Effector CD4-positive, alpha-beta T cell (primary cell): ENCODE measurements at places on chromosomes 3 and 15.

DNA sequence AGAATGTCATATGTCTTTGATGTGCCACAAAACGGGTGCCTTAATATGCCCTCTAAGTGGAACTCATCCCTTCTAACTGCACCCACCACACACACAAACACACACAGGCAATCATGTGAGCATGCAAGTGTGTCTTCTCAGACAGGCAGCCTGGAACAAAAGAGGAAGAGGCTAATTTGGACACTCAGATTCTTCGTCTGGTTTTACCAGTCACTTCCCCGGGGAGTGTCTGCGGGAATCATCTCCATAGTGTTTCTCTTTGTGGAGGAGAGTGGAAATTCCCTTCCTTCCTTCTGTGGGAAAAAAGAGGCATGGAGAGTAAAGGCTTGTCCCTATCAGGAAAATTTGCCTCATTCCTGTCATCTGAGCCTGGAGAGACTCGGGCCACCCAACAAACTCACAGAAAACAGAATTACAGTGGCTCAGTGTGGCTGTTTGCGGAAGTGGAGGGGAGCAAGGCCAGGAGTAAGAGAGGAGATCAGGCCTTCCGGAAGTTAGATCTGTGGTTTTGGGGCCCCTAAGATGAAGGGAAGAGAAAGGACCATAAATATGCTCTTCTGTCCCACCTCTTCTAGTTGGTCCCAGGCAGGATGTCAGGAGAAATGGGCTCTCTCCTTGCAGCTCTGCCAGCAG is 212.6 kb upstream of the SEMA6D start:
- no peak for DNase-seq

GRCh38 chr3:191373327-191373726 is 43.0 kb upstream of the UTS2B start:
- no peak for DNase-seq

DNA sequence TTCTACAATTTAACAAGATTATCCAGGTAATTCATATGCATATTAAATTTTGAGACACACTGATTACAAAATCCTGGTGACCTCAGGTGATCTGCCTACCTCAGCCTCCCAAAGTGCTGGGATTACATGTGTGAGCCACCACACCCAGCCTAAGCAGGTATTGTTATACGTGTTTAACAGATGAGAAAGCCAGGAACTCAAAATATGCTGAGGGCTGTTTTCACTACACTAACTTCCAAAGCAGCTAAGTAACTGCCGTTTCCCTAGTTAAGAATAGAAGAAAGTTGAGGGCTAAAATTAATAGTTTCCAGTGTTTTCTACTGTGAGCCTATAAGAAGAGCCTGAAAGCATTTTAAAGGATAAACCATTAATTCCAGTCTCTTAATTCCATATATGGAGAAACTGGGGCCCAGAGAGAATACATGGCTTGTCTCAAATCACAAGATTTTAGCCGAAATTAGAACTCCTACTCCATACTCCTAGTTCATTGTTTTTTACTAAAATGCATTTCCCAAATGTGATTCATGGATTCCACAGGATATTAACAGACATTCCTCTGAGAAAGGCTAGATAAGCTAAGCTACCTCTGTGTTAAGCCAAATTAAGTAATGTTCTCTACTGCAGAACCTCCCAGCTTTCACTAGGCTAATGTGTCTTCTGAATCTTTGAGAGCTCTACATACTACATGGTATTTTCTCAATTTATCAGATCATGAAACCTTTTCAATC is 17.0 kb upstream of the AVEN start:
- no peak for DNase-seq

DNA sequence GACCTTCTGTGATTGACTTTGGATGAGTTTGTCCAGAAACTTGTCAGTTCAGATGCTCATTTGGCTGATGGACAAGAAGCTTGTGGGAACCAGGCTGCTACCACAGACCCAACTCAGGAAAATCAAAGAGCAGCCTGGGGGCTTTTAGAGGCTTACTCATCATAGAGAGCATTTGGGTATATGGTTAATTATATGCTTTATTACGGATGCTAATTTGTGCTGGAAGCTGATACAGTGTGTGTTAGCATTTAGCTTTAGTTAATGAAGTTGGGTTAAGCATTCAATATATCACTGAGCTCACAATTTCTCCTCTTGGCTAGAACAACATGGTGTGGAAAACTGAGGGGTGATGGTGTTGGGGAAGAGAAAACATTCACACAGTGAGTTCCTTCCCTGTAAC is 664.2 kb upstream of the CFAP20DC start:
- no peak for DNase-seq

DNA sequence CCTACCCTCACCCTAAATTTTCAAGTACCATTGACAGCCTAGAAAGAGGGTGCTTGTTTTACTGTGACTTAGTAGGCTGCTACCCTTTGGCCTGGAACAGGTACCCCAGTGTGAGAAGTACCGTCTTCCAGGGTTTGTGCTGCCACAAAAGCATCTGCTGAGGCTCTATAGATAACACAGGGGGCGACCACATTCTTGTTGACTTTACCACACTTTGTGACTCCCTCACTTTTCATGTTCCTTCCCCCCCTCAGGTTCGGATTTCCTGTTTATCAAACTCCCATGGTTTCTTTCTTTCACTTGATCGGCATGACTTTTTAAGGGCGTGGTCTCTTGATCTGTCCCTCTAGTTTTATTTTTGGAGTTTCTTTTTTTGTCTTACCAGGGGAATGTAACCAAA is 23.5 kb downstream of the EXOG start:
- DNase-seq: no peak

DNA sequence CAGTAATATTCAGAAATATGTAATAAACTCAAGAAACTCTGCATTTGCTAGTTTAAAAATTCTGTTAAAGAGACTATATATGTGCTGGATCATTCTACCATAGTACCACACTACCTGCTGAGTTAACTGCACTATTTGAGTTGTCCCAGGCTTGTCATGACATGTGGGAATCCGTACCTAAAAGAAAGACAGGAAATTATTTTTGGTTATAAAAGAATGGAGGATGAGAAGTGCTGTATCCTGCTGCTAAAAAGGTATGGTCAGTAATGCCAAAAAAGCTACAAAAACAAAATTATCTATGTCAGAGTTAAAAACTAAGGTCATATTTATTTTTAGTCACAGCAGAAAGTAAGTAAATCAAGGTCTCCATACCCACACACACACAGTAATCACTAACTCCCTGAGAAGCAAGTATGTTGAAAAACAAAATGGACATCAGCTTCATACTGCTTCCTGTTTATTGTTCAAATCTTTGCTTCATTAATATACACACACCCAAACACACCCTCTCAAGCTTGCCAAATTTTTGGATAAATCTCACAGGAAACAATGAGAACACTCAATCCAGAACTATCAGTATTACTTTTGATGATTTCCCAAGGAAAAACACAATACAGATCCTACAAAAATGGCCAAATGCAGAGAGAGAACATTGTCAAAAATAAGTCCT is 33.7 kb downstream of the DENND6A start:
- no peak for DNase-seq

DNA sequence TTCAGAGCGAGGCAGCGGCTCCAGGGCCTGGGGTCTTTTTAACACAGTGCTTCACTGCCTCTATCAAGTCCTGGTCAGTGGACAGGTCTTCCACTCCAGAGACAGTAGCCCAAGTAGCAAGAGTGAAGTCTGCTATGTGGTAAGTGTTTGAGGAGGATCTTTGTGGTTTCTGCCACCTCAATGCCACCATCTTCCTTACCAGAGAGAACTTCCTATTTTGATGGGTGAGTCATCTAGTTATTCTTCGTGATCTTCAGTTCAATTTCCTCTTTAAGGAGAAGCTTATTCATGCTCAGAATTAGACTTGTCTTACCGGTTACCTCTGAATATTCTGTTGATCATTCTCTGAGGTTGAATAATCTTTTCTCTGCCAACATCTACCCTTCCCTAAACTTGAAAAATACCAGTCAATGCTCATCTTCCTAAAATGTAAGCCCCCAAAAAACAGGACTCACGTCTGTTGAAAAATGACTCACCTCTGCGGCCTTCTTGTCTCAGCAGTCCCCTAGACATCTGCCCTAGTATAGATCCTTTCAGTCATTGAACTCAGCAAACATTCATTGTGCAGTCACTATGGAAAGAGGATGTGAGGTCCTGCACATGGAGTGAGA is 32.2 kb upstream of the BCL6 start:
- peak; percentile 7 for DNase-seq

DNA sequence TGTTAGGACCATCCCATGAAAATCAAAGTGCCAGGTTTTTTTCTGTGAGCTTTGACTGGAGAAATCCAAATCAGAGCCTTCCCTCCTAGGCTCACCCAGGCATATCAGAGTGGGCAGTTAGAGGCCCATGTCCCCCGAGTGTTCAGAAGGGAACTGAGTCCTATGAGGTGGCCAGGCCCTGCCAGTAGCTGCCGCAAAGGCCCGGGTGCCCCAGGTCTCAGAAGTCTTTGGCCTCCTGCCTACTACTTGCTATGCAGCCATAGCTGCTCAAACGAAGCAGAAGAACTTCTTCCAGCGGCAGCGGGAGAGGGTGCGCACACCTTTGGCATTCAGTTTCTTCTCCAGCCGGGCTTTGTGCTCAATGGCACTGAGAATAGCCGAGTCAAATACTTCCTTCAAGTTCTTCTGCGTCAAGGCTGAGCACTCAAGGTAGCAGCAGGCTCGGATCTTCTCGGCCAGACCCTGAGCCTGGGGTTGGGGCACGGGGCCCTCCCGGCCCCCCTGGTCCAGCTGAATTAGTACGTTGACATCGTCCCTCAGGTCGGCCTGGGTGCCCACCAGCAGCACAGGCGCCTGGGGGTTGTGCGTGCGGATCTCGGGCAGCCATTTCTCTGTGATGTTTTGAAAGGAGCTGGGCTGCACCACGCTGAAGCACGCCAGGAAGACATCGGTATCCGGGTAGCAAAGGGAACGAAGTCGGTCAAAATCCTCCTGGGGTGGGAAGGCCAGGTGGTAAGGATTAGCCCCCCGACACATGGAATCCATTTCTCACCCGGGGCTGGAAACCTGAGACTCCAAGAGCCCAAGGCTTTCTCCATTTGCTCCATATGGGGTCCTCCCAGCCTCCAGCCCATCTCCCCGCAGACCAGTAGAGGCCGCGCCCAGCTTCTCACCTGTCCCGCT is 992 bp downstream of the RHOV start:
- no peak for DNase-seq

- DNase-seq: no peak
These were observed 575.3 kb upstream of the ZNF385D start for GRCh38 chr3:22326305-22326704.

DNA sequence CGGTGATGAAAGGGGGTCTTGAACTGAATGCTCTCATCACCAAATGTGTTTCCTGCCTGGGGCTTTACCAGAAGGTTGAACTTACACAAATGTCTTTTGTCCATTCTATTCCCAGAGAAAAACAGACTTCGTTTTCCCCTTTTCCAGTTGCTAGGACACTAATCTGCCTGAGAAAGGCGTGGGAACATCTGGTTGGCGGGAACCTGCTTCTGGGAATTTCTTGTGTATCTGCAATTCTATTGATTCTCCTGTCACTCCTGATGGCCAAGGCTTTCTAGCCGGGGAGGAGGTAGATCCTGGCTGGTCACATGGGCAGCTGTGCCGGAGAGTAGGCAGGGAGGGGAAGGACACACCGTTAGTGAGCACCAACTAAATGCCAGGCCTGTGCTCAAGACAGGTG is 31.1 kb upstream of the CCDC174 start:
- DNase-seq: no peak

- no peak for DNase-seq
These were observed 271.4 kb downstream of the THSD4 start for GRCh38 chr15:71386448-71387236.

DNA sequence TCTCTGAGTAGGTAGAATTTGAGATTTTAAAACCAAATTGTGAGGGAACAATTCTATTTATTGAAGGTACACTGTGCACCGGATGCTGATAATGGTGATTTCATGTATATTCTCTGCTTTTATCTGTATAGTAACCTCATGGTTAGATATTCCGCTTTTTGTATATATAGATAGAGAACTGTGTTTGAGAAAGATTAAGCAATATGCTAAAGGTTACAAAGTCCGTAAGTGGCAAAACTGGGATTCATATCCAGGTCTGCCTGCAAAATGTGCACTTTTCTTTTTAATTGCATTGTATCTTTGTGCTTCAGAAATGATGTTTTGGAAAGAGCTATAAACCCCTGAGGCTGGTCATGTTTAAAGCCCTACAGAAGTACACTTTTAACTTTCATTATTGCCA is 635.4 kb upstream of the NECTIN3 start:
- no peak for DNase-seq

GRCh38 chr3:69741032-69741767 is 1.9 kb downstream of the MITF start:
- DNase-seq: no peak

DNA sequence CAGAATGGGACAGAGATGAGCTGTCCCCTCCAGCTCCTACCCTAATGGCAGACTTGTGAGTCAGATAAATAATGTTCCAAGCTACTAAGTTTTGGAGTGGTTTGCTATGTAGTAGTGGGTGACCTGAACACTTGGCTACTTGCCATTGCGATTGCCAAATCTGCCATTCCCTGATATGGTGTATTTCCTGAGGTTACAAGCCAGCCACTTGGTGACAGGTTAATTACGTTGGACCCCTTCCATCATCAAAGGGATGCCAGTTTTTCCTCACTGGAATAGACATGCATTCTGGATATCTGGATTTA is 33.6 kb downstream of the MORF4L1 start:
- DNase-seq: no peak

GRCh38 chr15:53586799-53587198 is 172.7 kb downstream of the WDR72 start:
- no peak for DNase-seq

DNA sequence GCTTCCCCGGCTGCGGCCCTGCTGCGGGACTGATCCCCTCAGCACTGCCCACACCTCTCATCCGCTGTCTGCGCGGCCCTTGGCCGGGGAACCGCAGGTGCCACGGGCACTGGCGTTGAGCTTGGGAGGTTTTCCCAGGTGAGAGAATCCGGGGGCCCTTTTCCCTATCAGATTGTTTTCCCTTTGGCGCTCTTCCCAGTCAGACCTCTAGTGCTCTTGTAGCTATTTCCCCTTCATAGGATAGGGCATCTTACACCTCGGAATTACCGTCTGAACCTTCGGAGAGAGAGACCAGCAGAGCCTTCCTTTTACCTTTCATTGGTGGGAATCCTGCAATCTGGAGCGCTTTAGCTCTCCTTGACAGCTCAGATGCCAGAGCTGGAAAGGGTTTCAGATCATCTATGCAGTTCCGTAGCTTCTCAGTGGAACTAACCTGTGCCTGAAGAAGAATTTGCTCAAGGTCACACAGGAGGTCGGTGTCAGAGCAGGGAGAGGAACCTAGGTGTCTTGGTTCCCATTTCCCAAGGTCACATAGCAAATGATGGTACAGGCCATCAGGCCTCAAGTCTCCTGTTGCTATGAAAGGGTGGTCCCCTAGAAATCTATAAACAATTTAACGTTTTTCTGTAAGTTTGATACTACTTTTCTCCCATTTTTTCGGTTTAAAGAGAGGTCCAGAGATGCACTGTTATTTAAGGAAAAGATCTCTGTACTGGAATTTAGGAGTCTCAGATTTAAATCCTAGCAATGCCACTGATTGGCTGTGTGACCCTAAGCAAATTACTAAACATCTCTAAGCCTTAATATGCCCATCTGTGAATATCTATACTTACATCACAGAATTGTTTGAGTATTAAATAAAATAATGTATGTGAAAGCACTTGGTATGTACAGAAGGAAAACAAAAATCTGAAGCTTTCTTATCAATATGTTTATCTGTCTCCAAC is 916 bp downstream of the IDH3A start:
- no peak for DNase-seq
